ENCODE measurements at places on chromosomes 3 and 15. TPM values are rescaled to one million over a fixed set of nuclear protein-coding genes. Genes with fewer than 3 reads are reported as not detected.

Gene DPPA2
- total RNA-seq, result not detected

Gene LRRC57
- total RNA-seq, result 15.9 TPM

Gene TNFSF10
- total RNA-seq, result 31.8 TPM

Gene KLHL40
- total RNA-seq, result not detected

Gene ZPLD1
- not detected for total RNA-seq

Measured in subcutaneous adipose tissue (tissue), 4 donors.